ENCODE measurements at places on chromosomes 5 and 9.

DNA sequence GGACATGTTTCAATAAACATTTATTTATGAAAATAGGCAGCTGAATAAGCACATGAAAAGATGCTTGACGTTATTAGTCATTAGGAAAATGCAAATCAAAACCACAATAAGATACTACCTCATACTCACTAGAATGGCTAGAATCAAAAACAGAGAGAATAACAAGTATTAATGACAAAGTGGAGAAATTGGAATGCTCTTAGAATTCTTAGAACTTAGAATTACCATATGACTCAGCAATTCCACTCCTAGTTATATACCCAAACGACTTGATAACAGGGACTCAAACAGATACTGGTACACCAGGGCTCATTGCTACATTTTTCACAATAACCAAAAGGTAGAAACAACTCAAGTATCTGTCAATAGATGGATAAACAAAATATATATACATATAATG lies 15.1 kb upstream of the TRIM36 start:
- DNase-seq, result no peak

- DNase-seq, result no peak
These were observed 756.1 kb downstream of the DNAH5 start for GRCh38 chr5:13188371-13188770.

- DNase-seq, result no peak
These were observed 705.1 kb downstream of the MAT2B start for GRCh38 chr5:164210491-164210890.

DNA sequence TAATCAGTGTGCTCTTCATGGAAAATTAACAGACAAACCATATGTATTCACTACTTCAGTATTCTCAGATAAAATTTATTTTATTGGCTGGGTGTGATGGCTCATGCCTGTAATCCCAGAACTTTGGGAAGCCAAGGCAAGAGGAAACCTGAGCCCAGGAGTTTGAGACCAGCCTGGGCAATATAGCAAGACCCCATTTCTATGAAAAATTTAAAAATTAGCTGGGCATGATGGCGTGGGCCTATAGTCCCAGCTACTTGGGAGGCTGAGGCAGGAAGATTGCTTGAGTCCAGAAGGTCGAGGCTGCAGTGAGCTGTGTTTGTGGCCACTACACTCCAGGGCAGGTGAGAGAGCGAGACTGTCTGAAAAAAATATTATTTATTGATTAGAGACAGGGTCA lies 23.4 kb upstream of the CREBRF start:
- DNase-seq, result no peak

DNA sequence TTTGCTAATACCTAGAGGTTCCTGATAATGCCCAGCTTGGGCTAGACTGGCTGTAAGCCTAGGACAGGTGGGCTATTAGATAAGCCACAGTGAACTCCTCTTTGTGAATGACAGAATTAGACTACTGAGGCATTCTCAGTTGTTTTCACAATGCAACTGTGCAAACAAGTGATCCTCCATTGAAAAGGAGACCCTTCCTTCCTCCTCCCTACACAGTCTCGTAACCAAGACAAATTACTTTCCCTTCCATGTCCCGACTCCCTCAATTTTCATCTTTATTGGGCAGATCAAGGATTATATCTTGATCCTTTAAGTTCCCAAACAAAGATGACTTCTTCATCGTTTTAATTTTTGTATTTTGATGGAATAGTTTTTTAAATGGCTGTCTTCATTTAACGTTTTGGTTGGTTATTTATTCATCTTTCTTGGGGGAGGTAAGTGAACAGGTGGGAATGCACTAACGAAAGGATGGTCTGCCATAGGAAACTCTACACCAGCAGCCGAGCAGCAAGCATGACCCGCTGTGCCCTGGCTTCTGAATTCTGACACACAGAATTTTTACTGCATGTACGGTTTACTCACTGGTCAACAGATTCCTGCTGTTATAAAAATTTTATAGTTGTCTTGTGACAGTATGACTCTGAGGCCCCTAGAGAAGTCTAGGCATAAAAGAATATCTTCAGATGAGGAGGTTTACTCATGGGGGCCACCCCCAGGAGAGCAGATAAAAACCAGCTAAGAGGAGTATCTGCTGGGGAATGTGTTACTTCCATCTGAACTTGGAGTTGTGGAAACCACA lies 137.5 kb upstream of the TUT7 start:
- no peak for DNase-seq

DNA sequence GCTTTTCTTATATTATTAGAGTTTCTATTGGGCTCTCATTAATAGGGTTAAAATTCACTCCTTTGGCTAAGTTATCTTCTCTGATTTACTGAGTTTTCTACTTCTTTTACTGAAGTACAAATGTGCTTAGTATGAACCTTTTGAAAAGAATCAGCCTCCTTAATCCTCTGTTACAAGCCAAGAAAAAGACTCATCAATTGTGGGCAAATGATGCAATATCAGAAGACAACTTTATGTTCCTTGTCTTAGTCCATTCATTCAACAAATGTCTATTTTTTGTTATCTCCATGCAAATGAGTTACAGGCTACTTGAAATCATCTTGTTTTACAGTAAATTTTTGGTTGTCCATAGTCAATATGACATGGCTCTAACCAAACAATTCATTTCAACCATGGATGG lies 40.3 kb downstream of the SNCAIP start:
- DNase-seq, result no peak

- no peak for DNase-seq
These were observed 583 bp downstream of the DIAPH1 start for GRCh38 chr5:141618030-141618803.

- no peak for DNase-seq
These were observed 40.5 kb upstream of the MYO10 start for GRCh38 chr5:16976625-16977008.

GRCh38 chr9:125262294-125262991 lies 817 bp downstream of the GAPVD1 start:
- DNase-seq, result no peak

GRCh38 chr5:149762958-149763630 lies 33.0 kb downstream of the PPARGC1B start:
- DNase-seq, result no peak

DNA sequence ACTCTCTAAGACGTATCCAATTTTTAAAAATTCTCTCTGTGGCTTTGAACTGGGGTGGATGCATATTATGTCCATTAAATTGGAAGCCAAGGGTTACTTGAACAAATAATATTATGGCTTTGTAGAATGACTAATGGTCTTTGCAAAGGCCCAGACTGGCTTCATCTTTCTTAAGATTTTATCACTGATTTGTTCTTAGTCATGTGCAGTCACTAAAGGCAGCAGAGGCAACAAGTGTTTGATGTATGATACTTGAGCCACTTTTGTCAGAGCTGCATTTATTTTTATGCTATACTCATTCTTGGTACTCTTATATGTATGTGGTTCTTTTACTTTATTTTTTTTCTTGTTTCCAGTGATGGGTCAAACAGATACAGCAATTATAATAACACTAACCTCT lies 152.2 kb downstream of the NR2F1-AS1 start:
- DNase-seq, result no peak

GRCh38 chr9:117044241-117044640 lies 357.1 kb downstream of the TRIM32 start:
- DNase-seq, result no peak

- no peak for DNase-seq
These were observed 277.3 kb downstream of the DMRT2 start for GRCh38 chr9:1327467-1327866.

- DNase-seq, result peak; percentile 9
These were observed at the start of gene PRRC1 for GRCh38 chr5:127517480-127518318. PRRC1 (plus strand) TSS chr5:127517640; CDS start chr5:127523480, 5,840 bp downstream.

- peak; percentile 45 for DNase-seq
These were observed 7.5 kb downstream of the RNF44 start for GRCh38 chr5:176529741-176530141.

- DNase-seq, result no peak
These were observed 113.2 kb downstream of the STK32A start for GRCh38 chr5:147348046-147348445.

DNA sequence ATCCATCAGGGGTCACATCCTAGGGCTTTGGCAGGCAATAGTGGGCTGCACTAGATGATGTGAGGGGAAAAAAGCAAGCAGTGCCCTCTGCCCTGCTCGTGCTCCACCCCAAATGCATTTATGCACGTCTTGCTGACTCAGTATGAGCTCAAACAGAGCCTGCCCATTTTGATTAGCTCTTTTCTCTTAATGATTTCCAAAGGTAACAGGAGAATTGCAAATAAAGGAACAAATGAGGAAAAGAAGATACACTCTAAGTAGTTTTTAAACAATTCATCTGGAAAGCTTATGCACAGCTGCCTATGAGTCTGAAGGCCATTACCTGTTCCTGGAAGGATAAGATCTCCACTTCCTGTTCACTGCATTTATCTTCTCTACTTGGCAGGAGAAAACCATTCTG lies 364.2 kb downstream of the TMEM232 start:
- no peak for DNase-seq

DNA sequence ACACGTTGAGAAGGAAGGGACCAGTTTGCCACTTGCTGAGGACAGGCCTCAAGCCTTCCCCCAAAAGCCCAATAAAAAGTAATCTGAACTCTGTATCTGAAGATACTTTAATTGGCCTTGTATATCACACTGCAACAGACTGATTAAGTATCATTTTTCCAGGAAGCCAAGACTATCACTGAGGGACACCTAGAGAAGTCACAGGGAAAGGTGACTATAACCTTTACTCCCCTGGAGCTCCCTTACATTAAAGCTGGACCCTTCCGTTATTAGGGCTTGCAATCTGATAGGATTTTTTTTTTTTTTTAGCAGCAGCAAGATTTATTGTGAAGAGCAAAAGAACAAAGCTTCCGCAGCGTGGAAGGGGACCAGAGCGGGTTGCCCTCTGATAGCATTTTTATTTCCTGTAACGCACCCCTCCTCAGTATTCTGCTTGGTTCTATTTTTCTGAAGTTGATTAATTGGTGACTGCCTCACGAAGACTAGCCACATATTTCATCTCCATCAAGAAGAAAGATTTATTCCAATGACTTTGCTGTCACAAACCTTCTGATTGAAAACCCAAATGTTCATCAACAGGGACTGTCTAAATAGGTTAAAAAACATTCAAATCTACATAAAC lies 2.7 kb downstream of the CDC14B start:
- DNase-seq, result no peak

DNA sequence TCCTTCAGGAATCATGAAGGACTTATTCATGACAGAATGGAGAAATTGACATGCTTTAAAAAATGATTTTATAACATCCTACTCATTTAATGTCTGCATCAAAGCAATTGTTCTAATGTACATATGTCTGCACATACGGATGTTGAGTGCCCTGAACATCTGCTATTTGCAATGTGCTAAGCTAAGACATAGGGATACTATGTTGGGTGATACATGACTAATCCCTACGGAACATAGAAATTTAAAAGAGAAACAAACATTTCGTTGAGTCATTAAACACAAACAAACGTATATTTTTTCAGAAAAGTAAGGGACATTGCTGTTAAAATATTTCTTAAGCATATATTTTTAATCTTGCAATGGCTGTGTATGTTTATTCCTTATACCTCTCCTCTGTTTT lies 686.5 kb upstream of the ADAMTS16 start:
- DNase-seq, result no peak
